ENCODE measurements at places on chromosomes 6 and 20.
A peak's percentile ranks its signal among the peaks of the same experiment; 100 is the strongest.

GRCh38 chr20:3765171-3765882 lies 2.2 kb downstream of the ADISSP start:
- DNase-seq: no peak

DNA sequence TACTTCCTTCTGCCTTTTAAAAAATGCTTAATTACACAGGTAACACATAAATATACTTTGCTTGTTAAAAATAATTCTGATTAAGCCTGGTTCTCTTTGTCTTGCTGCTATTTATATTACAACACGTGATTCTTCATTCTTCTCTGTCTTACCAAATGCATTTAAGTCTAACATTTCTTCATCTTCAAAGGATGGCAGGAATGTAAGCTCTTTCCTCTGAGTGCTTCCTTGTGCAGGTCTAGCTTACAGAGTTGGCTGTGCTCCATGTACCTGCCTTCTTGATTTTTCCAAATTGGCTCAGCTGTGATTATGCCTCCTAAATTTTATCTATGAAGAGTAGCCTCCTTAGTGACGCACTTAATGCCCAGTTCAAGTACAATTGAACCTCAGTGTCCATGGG lies 44.4 kb downstream of the RNF144B start:
- no peak for DNase-seq

GRCh38 chr6:792662-793061 lies 99.7 kb upstream of the EXOC2 start:
- DNase-seq: no peak

DNA sequence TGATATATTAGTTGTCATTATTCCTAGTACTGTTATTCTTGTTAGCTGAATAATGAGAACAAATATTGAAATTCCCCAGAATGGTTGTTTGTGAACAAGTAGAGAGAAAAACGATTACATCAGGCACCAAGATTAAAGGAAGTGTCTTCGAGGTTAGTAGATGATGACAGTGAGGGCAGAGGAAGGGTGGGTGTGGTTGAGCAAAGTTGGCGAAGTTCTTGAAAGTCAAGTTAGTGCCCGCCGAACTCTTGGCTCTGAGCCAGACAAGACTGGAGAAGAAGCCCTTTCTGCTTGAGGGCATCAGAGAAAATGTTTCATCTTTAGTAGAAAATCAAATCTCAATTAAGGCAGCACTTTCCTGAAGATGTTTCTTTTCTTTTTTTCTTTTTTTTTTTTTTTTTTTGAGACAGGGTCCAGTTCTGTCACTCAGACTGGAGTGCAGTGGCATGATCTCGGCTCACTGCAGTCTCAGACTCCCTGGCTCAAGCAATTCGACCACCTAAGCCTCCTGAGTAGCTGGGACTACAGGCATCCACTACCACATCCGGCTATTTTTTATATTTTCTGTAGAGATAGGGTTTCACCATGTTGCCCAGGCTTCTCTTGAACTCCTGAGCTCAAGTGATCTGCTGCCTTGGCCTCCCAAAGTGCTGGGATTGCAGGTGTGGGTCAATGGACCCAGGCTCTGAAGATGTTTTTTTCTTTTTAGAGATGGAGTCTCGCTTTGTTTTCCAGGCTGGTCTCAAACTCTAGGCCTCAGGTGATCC lies 77.1 kb downstream of the SGK1 start:
- peak; percentile 77 for DNase-seq

- no peak for DNase-seq
Observed at GRCh38 chr20:61839912-61840778, 225.5 kb downstream of the TAF4 start.

GRCh38 chr6:162471842-162472241 lies 255.7 kb downstream of the PRKN start:
- DNase-seq: no peak

DNA sequence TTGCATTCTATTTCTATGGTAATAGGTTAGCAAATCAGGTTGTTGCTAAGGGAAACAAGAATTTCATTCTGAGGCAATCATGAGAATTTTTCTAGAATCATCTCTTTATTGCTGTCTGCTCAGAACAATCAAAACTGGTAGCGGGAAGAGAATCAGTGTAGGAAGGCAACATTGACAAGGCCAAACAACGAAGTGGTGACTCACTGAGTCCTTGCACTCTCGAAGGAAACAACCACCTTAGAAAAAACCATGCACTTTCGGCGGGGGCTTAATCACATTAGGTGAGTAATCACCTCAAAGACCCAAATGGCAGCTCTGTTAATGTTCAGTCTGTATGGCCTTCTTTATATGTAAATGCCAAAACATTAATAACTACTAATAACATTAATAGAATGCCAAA lies 78.8 kb upstream of the MAP7 start:
- DNase-seq: peak; percentile 4

DNA sequence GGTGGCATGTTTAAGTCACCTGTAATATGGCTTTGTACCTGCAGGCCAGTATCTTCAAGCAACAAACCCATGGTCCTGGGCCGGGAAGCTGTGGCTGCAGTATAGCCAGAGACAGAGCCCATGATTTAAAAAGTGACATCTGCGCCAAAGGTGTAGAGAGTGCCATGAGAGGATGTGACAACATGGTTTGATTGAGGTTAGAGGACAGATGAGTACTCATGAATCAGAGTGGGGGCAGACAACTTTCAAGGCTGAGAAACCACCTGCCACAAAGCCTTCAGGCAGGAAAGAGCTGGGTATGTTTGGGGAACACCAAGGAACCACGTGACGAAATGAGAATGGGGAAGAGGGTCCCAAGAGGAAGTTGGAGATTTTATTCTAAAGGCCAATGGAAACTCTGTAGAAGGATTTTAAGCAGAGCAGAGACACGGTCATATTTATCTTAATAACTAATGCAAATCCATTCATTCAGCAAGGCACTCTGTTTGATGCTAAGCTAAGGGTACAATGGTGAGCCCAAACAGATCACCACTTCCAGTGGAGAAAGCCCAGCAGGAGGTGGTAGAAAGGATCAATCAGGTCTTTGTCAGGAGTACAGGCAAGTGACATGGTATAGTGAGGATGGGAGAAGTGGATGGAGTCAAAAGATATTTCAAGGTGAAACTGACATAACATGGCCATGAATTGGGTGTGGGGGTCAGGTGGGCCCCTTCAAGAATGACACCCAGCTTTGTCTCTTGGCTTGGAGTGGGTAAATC lies 3.4 kb upstream of the MICAL1 start:
- DNase-seq: peak; percentile 45

Measured in activated naive CD4-positive, alpha-beta T cell treated with Interleukin-2 at 50 U/mL for 16 hours (primary cell).